Hematopoietic multipotent progenitor cell treated with erythropoietin and hydrocortisone succinate and interleukin-3 and kit ligand, for 6 days (in vitro differentiated cells): ENCODE measurements at places on chromosomes 1 and 21.

DNA sequence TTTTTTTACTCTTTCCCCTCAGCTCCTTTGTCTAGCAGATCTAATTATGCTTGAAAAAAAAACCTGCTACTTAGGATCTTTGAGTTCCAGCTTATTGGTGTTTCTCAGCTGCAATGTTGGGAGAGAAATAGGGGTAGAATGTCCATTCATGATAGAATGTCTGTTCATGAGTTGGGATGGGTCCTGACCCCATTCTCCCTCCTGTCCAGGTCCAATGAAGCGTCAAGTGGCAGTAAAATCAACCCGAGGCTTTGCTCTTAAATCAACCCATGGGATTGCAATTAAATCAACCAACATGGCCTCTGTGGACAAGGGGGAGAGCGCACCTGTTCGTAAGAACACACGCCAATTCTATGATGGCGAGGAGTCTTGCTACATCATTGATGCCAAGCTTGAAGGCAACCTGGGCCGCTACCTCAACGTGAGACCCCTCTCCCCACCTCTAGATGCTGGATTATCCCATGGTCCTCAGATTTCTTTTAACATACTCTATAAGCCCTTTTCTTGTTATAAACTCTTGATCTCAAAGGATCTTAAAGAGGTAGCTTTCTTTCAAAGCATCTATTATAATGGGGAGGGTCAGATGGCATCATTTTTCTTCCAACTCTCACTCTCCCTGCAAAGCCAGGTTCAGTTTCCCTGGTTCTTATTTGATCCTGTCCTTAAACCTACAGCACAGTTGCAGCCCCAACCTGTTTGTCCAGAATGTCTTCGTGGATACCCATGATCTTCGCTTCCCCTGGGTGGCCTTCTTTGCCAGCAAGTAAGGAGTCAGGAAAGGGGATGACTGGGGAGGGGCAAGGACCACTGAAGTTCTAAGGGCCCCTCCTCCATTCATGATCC is 11.1 kb downstream of the CERS2 start:
- DNase-seq = no peak

GRCh38 chr21:45281411-45282282 is 6.0 kb downstream of the POFUT2 start:
- DNase-seq = no peak

DNA sequence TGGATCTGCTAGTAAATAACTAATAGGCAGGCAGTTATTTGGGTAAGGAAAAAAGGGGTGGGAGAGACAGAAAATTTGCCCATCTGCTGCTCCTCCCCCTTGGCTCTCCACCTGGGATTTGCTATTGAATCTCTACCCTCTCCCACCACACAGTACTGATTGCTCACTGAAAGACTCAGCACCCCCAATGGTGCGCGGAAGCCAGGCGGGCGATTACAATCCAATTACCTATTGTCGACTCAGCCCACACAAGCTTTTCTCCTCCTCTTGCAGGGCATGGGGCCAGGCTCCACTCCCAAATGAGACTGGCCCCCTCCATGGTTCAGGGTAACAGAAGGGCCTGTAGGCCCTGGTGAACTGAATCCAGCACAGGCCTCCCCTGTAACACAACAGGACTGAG is 2.7 kb upstream of the HMGN2 start:
- no peak for DNase-seq

DNA sequence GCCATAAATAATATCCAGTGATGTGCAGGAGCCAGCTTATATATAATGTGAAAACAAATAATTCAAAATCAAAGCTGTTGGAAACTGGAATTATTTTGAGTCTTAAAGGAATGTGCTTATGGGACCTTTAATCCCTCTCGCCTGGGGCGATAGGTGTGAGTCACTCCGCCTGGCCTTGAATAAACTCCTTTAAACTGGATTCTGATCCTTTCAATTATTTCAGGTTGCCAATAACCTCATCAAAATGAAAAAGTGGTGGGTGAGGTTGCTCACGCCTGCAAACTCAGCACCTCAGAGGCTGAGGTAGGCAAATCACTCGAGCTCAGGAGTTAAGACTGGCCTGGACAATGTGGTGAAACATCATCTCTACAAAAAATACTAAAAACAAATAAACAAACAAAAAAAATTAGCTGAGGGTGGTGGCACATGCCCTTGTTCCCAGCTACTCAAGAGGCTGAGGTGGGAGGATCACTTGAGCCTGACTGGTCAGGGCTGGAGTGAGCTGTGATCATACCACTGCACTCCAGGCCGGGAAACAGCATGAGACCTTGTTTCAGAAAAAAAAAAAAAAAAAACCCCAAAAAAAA is 11.4 kb upstream of the SLC2A5 start:
- DNase-seq = no peak

DNA sequence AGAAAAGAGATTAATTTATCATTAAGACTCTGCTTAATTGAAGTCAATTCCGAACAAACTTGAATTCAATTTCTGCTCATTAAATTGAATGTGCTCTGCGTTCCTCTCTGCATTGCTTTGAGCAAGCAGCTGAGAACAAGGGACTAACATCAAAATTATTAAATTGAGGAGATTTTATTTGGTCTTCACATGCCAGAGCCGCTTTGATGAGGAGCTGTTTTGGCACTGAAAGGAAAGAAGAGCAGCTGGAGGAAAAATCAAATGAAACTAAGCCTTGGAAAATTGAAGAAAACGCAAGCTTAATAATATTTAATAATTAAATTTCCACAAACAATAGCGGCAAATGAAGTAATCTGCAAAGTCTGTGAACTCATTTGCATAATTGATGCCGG is 222.0 kb upstream of the PKN2 start:
- DNase-seq = no peak

DNA sequence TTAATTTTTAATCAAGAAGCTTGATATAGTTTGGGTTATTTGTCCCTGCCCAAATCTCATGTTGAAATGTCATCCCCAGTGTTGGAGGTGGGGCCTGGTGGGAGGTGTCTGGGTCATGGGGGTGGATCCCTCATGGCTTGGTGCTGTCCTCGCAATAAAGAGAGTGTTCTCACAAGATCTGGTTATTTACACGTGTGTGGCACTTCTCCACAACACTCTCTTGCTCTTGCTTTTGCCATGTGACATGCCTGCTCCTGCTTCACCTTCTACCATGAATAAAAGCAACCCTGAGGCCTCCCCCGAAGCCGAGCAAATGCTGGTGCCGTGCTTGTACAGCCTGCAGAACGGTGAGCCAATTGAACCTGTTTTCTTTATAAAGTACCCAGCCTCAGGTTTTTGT is 2.6 kb upstream of the CNIH3 start:
- DNase-seq = no peak

GRCh38 chr1:99650773-99651437 is 5.0 kb downstream of the PALMD start:
- no peak for DNase-seq

- DNase-seq = peak; percentile 82
Observed at GRCh38 chr1:210407207-210407886, 78.6 kb downstream of the HHAT start.

- DNase-seq = peak; percentile 78
Observed at GRCh38 chr1:169326956-169327268, 40.7 kb downstream of the NME7 start.

DNA sequence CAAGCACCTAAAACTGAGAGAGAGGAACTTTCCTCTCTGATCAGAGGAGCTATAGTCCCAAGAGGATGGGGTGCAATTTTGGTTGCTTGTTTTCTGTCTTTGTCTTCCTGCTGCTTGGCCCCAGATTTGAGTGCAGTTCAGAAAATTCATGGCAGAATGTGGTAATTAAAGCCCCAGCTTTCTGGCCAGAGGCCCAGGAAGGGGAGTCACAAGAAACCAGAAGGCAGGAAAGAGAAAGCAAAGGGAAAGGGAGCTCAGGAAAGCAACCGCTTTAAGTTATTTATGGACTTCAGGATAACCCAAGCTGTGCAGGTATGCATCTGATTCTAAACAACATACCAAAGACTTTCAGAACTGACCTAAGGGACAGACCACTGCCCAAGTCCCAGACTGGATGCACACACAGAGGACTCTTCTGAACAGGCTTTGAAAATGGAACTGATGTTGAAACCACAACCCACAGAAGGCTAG is 88.8 kb downstream of the ST3GAL3 start:
- no peak for DNase-seq

DNA sequence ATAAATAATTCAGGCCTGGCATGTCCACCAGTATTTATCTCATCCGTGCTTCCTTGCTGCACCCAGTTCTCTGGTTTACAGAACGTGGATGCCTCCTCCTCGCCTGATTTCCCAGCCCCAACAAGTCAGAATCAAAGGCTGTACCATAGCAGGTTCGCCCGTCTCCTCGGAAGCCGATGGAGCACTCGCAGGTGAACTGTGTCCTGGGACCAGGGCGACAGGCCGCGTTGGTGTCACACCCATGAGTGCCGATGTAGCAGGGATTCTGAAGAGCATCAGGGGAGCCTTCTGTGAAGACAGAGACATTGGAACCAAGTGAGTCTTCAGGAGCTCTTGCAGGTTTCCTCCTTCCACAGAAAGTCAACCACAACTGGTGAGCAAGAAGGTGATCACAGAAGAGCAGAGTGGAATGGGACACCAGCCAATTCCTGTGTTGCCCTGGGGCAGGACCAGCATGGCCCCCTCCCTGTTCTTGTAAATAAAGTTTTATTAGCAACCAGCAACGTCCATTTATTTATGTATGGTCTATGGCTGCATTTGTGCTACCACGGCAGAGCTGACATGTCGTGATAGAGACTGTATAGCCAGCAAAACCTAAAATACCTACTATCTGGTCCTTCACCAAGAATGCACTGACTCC is 40.8 kb downstream of the NID1 start:
- DNase-seq = no peak

DNA sequence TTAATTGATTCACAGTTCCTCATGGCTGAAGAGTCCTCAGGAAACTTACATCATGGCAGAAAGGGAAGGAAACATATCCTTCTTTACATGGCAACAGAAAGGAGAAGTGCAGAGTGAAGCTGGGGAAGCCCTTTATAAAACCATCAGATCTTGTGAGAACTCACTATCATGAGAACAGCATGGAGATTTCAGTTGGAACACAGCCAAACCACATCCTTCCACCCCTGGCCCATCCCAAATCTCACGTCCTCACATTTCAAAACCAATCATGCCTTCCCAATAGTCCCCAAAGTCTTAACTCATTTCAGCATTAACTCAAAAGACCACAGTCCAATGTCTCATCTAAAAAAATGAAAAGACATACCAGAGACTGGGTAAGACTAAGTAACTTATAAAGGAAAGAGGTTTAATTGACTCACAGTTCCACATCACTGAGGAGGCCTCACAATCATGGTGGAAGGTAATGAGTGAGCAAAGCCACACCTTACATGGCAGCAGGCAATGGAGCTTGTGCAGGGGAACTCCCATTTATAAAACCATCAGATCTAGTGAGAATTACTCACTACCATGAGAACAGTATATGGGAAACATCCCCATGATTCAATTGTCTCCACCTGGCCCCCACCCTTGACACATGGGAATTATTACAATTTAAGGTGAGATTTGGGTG is 105.2 kb downstream of the MRPL39 start:
- peak; percentile 42 for DNase-seq

DNA sequence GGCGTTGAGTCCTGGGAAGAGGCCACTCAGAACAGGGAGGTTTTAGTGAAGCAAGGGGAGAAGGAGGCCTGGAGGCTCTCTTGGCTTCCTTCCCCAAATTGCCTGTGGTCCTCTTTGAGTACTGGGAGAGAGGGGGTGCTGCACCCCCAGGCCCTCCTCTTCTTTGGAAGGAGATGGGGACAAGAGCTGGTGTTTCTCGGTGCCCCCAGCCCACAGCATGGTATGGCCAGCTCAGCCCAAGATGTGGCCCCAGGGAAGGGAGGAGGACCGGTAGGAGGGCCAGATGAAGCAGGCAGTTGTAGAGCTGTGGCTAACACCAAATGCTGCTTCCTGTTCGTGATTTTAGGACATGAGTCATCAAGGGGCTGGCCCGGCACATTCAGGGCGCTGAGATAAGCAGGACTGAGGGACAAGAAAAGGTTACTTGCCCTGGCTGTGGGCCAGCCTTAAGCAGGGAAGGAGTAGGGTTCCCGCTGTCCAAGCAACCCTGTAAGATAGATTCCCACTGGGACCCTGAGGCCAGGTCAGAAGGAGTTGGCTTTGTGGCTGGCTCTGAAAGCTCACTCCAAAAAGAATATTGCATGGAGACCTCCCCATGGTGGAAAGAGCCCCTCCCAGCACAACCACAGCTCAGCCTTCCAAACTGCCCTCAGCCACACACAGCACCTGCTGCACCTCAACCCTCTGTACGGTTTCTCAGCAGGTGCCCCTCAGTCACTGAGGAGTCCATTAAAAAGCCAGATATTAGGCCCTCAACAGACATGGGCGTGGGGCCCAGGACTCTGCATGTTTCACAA is 4.9 kb upstream of the TNFRSF1B start:
- peak; percentile 97 for DNase-seq

DNA sequence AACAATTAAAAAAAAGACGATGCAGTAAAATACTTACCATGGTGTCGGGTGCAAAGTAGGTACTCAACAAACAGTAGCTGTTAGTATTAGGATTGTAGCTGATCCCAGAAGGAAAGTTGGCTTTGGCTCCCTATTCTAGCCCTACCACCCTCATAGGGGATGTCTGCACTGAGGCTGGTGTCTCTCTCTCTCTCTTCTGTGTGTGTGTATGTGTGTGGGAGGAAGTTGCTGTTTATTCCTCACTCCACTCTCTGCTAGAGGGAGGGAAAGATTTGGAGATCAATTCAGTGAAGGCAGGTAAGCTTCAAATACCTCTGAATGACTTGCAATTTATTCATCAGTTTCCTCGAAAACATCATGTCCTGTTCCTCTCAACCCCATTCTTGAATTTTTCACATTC is 124.4 kb downstream of the PTPRU start:
- DNase-seq = no peak

- DNase-seq = peak; percentile 53
Observed at GRCh38 chr1:154607106-154607608, 829 bp downstream of the ADAR start.

DNA sequence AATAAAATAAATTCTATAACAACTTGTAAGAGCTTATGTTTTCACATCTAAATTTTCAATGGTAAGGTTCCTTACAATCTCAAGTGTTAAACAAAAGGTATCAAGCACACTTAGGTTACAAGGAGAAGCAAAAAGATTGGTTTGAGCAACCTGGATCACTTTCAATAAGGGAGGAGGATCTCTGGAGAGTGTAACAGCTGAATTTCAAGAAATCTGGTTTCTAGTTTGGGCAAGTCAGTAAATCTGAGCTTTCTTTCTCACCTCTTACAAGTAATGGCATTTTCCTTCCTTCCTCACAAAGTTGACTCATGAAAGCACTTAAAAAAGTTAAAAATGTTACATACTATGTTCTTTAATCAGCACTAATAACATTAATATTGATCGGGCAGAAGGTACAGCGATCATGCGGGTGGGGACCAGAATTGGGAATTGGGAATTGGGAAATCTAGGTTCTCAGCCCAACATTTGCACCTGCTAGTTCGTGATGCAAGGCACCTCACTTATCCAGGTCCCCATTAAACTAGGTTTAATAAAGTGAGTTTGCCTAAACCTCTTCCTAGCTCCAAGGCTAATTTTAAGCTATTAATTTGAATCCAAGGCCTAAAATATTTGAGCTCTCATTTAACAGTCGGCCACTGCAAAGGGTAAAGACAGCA is 3.1 kb downstream of the NUCKS1 start:
- no peak for DNase-seq
